Gastrocnemius medialis (tissue), 4 donors: ENCODE measurements at places on chromosomes 13 and 19.

DNA sequence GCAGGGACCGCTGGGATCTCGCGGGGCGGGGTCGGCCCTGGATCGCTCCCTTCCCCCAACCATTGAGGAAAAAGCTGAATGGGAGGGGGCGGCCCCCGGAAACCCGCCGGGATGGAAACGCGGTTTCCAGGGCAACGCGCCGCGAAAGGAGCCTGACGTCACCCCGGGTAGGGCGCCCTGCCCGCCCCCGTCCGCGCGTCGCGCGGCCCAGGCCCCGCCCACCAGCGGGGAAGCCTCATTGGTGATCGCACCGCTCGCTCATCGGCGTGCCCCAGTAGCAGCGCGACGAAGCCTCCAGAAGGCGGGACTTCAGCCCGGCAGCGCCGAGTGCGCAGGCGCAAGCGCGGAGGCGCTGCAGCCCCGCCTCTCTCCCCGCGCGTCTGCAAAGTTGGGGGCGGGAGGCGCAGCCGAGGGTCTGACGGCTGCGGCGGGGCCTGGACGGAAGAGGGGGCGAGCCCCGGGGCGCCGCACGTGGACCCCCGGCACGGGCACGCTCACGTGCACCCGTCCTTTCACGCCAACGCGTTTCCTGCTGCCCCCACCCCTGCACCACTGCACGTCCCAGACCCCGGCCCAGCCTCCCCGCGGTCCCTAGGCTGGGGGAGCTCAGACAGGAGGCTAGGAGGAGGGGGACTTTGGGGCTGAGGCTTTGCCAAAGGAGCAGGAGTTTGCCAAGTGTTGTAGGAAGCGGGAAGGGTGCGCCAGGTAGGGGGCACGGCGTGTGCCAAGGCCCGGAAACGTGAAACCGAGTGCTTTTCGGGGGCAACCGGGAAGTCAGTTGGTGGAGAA, 8.2 kb upstream of the CIRBP start:
- peak; percentile 94 for DNase-seq

GRCh38 chr13:40017662-40018262, 362.3 kb downstream of the COG6 start:
- DNase-seq = no peak

DNA sequence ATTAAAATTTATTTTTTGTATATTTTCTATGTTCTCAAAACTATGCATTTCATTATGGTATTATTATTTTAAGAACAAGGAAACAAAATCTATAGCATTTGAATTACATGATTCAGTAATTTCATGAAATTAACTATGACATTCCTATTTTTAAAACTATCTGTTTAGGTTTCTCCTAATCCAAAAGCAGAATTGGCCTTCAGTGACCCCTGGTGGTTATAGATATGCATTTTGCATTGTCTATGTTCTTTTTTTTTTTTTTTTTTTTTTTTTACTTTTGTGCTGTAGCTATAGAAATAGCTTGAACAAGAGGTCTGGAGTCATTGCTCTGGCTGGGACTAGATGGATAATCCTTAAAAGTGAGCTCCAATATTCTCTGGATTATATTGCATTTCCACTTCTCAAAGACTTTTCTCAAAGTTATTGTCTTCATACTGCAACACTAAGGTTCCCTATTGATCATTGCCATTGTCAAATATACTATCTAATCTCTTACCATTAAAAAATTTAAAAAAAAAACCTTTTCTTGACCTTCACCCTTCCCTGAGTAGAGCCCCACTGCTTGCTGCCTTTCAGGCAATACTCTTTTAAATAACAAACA, 15.9 kb upstream of the DNAJC3 start:
- no peak for DNase-seq

DNA sequence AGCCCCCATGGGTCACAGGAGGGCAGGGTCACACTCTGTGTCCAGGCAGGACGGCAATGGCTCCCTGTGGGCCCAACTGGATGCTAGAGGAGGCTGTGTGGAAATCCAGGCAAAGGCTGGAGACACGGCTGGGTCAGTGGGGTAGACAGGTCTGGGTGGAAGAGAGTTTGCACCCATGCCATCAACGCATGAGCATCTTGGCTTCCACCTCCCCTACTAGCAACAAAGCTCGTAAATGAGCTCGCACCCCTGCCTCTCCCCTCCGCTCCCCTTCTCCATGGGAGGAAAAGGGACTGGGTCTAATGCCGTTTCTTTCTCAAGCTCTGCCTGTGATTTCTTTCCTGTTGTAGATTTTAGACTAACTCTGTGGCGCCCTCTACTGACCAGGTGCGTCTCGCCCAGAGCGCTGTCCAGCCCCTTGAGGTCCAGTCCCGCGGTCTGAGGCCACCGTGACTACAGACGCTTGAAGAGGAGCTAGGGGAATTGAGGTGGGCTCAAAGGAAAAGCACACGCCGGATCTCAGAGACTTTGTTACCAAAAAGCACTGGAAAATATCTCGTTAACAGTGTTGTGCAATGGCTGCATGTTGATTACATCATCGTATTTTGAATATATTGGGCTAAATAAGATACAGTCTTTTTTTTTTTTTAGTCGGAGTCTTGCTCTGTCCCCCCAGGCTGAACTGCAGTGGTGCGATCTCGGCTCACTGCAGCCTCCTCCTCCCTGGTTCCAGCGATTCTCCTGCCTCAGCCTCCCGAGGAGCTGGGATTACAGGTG, 50.7 kb upstream of the USP29 start:
- no peak for DNase-seq

GRCh38 chr13:79749984-79750551, 269.1 kb downstream of the NDFIP2 start:
- DNase-seq = peak; percentile 82

DNA sequence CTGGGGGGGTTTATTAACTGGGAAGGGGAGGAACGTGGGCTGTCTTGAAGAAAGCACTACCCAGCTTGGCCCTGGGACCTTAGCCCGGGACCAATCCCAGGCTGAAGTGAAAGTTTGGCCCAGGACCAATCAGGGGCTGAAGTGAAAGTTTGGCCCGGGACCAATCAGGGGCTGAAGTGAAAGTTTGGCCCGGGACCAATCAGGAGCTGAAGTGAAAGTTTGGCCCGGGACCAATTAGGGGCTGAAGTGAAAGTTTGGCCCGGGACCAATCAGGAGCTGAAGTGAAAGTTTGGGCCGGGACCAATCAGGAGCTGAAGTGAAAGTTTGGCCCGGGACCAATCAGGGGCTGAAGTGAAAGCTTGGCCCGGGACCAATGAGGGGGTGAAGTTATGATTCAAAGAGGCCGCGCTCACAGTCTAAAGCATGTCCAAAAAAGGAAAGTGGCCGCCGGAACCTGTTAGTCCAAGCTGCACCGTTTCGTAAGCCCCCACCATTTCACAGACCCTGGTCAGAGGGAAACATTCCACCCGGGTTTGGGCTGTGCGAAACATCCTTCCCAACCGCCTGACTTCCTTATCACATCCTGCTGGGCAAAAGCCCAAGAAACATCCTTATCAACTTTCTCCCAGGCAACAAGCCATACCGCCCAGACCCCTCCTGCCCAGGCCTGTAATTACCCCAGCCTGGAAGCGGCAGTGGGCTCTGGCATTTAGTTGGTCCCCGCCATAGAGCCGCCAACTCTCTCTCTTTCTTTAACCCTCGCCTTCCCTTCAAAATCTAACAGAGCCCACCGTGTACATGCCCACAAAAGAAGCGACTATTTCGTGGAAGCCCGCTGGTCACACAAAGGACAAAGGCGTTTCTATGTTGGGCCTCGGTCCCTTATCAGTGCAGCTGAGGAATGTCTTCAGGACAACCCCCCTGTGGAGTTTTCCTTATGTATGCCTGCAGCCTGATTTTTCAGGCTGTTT, 1.1 kb downstream of the ZNF850 start:
- no peak for DNase-seq

DNA sequence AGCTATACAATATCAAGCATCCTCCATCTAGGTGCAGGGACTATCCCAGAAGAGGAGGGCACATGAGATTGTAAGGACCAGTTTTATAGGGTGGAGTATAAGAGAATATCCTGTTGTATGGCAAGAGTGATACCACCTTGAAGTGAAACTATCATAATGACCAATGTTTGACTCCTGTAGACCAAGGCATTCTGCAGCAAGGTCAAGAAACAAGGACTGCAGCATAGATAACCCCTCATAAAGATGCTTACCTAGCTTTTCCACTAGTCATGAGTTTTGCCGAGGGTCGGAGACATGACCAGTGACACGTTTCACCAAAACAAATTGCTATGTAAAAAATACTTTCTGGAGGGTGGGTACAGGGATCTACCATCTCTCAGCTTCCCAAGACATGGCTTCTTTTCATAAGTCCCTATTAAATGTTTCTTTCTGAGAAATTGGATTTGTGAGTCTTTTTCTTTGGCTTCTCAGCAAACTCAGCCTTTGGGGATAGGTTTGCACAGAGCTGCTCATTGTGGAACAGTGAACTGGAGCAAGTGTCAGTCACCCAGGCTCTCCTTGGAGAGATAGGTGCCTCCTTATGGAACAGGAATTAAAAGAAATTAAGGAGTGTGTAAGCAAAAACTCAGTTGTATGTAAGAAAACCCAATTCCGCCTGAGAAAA, 28.2 kb upstream of the CYSLTR2 start:
- no peak for DNase-seq

DNA sequence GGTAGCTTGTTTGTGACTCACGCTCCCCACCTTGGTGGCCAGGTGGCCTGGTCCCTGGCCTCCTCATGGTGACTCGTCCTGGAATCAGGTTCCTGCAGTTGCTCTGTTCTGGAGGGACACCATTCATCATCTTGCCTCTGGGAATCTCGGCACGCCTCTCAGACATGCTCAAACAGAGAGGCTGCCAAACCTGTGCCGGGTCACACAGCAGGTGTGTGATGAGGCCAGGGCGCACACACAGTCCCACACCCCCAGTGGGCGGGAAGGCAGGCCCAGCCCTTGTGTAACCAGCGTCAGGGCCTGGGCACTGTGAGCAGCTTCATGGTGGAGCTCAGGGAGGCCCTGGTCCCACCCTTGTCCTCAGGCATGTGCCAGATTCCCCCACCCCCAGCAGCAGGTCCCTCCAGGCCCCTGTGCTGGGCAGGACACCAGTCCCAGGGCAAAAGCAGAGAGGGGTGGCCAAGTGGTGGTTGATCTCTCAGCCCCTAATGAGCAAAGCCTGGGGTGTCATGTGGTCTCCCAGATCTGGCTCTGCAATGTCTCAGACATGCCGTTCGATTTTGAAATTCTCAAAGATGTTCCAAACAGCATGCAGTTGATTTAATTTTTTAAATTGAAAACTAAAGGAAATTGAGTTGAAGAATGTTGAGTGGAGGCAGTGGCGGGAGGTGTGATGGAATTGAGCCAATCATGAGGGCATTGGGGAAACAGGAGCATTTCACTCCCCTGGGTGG, 12.1 kb downstream of the CEBPA start:
- no peak for DNase-seq

- peak; percentile 70 for DNase-seq
Observed at GRCh38 chr13:36999054-36999714, at the start of gene ALG5. ALG5 (minus strand) TSS chr13:36999340; CDS start chr13:36999300, 40 bp downstream.

DNA sequence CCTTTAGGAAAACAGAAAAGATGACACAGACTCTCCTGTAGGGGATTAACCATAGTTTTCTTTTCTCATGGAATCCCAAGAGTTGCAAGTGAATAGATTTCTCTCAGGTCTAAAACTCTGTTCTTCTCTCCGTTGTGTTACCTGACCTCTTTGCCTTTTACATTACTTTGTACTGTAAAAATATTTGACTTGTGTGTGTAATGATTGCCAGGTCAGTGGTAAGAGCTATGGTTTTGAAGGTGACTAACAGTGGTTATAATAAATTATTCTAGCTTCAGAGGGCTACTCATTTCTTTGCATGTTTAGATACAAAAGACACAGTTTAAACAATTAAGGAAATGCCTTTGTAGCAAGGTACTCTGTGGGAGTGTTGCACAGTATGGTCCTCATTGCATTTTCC, 23.0 kb upstream of the PSG2 start:
- no peak for DNase-seq

GRCh38 chr13:63909726-63910375, 2494.2 kb upstream of the PCDH20 start:
- DNase-seq = no peak

- no peak for DNase-seq
Observed at GRCh38 chr13:60226507-60226906, 62.8 kb upstream of the DIAPH3 start.

GRCh38 chr19:2287585-2288337, 5.8 kb upstream of the PEAK3 start:
- no peak for DNase-seq

DNA sequence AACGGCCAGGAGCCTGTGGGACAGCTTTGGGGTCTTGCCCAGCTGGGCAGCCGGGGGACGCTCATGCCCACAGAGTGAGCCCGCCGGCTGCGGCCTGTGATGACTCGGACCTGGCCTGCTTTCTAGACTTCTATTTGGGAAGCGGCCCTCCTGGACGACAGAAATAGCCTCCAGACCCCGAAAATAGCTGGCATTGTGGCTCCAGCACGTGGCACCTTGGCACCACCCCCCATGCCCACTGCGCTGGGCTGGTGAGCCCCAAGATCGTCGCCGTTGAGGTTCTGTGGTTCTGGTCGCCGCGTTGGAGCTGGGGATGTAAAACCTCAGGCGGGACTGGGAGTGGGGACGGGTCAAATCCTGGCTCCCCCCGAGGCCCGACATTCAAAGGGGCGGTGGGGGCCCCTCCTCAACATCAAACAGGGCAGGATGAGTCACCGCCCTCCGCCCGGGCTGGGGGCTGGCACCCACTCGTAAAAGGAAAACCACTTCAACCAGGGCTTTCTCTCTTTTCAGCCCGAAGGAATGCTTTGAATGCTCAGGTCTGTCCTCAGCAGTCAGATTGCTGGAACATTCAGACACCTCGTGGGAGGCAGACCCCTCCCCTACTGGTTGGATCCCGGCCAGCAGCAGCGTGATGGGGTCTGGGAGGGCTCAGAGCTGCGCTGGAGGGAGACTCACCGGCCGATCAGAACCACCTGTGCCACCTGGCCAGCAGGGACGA, 42.1 kb downstream of the GADD45B start:
- no peak for DNase-seq

DNA sequence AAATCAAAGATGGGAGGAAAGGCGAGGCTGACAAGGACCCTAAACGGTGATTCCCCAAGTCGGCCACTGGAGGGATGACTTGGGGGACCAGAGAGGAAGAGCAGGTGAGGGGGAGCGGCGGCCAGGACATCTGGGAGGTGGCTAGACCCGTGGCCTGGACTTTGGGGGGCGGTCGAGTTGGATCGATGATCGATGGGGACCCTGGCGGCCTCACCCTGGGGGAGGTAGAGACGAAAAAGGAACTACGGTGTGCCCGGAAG, 7.7 kb upstream of the CIRBP start:
- no peak for DNase-seq

DNA sequence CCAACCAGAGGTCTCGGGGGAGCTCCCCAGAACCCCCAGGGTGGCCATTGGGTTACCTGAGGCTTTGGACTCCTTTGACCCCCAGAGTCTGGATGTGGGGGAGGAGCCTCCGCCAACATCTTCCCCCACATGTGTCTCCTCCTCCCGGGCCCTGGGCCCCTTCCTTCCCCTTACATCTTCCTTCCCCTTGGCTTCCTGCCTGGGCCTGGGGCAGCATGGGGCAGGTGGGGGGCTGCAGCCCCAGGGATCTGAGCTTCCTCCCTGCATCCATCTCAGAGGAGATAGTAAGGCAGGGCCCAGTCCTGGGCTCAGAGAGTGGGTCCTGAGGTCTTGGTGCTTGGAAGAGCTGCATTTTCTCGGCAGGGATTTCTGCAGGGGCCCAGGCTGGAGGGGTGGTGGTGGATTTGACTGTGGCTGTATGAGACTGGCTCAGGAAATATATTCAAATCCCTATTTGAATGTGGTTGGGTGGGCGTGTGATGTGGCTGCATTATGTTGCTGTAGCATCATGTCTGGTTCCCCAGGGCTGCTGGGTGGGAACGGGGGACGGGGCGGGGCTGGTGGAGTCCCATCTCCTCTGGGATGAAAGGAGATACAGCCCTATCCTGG, 919 bp downstream of the VAV1 start:
- no peak for DNase-seq
